ENCODE measurements at places on chromosomes 11 and 22.

GRCh38 chr11:235180-235579 lies 962 bp downstream of the SIRT3 start:
- no peak for DNase-seq

- no peak for DNase-seq
Observed at GRCh38 chr11:109644152-109644551, 222.2 kb downstream of the C11orf87 start.

- no peak for DNase-seq
Observed at GRCh38 chr11:64759131-64759721, 548 bp downstream of the PYGM start.

DNA sequence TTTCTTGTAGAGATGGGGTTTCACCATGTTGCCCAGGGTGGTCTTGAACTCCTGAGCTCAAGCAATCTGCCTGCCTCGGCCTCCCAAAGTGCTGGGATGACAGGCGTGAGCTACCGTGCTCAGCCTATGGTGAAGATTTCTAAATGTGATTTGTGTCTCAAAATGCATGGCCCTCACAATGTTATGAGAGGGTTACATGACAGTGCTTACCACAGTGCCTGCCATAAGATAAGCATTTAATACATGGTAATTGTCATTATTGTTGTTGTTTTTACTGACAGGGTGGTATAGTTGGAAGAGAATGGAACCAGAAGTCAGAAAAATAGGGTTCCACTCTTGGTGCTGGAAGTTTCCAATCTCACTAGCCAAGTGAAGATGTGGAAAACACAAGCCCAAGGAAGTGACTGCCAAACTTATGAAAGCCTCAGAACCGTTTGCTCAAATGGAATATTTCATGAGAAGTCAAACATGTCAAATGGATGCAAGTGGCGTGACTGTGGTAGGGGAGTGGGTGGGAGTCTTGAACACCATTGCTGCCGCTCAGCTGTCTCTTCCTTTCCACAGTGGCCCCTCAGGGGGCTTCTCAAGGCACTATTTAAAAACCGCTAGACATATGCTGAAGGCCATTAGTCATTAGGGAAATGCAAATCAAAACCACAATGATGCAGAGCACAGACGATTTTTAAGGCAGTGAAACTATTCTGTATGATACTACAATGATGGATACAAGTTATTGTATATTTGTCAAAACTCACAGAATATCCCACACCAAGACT lies 29.1 kb upstream of the LMO2 start:
- no peak for DNase-seq

- DNase-seq, result no peak
Observed at GRCh38 chr11:10824888-10825287, 16.2 kb upstream of the EIF4G2 start.

- DNase-seq, result no peak
Observed at GRCh38 chr11:26753723-26754504, 32.1 kb upstream of the SLC5A12 start.

GRCh38 chr11:64619811-64620380 lies 28.9 kb downstream of the SLC22A12 start:
- DNase-seq, result no peak

DNA sequence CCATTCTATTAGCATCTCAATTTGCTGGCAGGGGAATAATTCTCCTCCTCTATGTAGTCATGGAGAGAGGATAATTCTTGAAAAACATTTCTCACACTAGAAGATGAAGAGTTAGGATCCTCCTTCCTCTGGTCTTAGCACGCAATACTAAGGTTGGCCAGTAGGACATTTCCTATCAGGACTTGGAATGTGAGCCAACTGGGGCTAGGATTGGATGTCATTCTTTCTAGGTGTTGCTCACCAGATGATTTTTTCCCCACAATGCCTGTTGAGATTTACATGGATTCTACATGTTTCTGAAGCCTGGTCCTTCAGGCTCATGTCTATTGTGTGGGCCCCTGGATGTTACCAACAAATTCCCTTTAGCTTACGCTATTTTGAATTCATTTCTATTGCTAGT lies 28.0 kb downstream of the SLN start:
- no peak for DNase-seq

DNA sequence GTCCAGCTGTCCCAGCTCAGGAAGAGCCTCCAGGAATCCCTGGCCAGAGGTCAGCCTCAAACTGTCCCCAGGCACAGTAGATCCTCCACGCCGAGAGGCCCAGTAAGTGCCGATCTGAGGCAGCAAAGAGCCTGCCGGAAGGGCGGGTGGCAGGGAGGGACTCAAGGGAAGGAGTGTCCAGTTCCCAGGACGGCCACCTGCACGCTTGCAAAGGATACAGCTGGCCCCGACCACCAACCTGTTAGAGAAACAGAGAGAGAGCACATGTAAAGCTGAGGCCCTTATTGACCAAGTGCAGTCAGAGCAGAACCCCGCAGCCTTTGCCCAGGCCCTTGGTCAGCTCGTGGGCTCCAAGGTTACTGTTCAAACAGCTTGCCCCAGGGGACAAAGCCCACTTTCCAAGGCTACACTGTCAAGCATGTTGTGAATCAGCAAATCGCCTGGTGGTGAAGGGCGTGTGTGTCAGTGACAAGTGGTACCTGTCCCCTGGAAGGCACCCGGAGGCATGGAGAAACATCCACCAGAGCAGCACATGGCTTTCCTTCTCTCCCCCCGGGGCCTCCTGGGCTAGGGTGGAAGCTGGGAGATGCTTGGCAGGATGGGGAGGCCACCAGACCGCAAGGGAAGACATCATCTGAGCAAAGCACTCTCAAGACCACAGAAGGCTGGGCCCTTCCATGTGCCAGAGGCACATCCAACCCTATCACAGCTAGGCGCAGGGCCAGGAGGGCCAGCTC lies 42.6 kb upstream of the COMT start:
- no peak for DNase-seq

DNA sequence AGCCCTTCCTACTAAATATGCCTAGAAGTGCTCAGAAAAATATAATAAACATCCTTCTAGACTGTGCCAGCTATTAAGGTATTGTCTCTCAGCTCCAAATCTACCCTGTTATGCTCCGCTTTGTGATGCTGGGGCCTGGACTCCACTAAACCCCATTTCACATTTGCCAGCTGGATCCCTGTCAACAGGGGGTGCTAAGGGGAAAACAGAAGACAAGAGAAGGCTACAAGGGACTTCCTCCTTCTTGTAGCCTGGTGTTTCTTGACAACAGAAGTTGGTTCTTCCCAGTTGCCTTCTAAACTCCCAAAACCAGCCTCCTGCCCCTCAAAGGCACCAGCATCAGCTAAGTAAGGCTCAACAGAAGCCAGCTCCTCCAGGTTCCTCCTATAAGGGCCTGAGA lies 5.2 kb downstream of the NUMA1 start:
- no peak for DNase-seq

GRCh38 chr11:74677131-74677530 lies 54.1 kb downstream of the CHRDL2 start:
- DNase-seq, result no peak

Data from stimulated activated CD4-positive, alpha-beta T cell treated with anti-CD3 and anti-CD28 coated beads, TNF-alpha, amount 100 ng/mL, for 4 hours (primary cell).